ENCODE measurements at places on chromosomes 2 and 18. TPM values are rescaled to one million over a fixed set of nuclear protein-coding genes. Genes with fewer than 3 reads are reported as not detected.
A peak's percentile ranks its signal among the peaks of the same experiment; 100 is the strongest.

GRCh38 chr2:28425464-28425835, 32.8 kb downstream of the FOSL2 start:
- no peak for DNase-seq

DNA sequence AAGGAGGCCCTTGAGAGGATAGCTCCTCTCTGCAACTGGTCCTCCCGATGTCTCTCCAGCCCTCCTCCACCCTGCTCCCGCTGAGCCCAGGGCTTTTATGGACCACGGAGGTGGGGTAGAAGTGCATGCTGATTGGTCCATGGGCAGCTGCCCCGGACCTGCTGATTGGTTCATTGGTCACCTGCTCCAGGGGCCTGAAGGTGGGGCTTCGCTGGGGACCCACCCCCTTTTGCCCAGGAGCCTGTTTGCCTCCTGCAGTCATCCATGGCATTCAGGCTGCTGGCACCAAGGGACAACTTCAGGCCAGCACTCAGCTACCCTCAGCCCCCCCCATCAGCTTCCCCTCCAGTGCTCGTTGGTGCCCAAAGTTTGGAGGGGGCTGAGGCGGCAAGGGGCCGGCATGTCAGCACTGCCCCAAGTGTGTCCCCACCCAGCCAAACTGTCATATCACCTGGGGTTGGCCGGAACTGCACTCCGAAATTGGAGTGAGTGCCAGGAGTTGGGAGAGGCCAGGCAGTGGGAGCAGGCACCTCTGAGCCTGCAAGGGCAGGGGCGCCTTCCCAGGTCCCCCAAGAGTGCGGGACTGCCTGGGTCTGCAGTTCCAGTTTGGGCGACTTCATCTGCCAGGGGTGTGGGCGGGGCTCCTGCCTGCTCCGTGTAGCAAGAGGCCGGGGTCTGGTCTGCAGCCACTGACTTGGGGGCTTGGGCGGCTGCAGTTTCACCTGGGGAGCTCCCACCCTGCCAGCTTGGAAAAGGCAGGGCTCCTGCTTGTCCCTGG, 288.9 kb downstream of the RDH14 start:
- DNase-seq, result peak; percentile 7

DNA sequence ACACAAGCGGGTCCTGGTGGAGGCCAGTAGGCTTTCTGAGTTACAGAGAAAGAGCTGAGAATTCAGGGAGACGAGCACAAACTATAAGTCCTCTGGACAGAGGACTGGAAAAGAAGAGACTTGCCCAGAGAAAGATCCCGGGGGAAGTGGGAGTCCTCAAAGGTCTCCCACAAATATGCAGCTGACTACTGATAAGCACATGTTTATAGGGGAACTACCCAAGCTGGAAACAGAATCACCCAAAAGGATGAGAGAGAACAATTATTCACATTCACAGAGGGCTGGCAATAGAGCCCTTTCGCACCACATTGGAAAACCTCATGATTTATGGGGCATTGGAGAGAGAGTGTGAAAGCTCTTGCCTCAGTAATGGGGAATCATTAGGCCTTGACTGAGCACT, 337.6 kb downstream of the IRS1 start:
- DNase-seq, result no peak

GRCh38 chr2:10407841-10408648, 40.1 kb downstream of the ODC1 start:
- peak; percentile 71 for DNase-seq

- no peak for DNase-seq
Observed at GRCh38 chr18:26459340-26459739, 89.0 kb downstream of the KCTD1 start.

- no peak for DNase-seq
Observed at GRCh38 chr2:175363699-175364098, 182.2 kb upstream of the ATP5MC3 start.

GRCh38 chr2:70959851-70960832, 18.3 kb upstream of the ANKRD53 start:
- DNase-seq, result peak; percentile 80

DNA sequence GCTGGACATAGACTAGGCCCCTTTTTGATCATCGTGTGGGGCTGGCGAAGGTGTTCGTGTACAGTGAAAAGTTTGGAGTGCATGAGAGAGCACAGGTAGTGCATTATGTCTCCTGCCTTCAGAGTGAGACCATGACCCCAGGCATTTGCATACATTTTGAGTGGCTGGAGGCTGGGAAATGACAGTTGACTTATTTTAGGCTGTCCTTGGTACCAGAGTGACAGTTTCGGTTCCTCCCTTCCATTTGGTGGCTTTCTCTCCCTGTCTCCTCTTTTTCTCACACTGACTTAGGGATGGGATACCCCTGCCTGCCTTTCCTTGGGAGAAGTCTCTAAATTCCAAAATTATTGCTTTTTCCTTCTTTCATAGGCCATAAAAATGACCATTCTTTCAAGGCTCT, 20.1 kb downstream of the SERPINB12 start:
- DNase-seq, result no peak

GRCh38 chr2:46179037-46179621, 118.1 kb upstream of the EPAS1 start:
- no peak for DNase-seq

DNA sequence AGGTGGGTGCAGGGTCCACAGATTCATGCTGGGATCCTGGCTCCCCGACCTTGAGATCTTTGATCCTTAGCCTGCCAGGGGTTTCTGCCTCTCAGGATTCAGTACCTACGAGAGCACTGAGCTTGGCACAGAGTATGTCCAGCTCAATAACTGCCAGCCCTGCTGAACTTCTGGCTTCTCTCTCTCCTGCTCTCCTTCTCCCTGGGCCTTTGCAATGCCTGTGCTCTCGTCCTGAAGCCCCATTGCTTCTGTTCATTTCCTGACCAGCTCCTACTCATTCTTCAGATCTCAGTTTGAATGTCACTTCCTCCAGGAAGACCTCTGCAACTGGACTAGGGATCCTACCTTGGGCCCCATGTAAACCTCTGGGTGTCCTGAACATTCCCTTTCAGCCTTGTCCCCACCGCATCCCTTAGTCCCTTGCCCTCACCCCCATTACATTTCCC, 113.8 kb upstream of the HAAO start:
- no peak for DNase-seq

DNA sequence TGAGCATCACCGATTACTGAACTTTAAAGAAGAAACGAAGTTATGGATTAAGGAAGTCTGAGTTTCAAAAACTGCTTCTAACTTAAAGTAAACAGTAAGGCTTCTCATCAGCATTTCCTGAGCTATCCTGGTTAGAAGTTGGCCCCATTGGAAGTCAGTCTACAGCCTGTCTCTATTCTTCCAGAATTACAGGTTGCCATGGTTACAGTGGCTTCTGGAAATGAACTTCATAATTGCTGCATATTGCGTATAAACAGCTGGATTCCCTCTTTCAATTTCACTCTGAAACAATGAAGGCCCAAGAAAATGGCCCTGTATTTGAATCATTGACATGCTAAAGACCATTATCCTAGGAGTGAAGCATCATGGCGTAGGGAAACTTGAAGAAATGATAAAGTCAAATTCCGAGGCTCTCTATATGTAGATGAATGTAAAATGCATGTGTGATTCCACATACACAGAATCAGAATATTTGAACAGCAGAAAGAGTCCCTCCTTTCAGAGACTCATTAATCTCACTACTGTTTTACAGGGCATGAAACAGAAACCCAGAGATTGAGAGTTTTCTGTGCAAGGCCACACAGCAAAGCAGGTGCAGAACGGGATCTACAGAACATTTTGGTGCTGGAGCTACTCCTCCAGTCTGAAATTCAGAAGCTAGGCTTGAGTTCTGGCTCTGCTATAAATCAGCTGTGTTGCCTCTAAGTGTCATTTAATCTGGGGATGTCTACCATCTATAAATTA, 856.4 kb upstream of the CELF4 start:
- DNase-seq, result no peak

- no peak for DNase-seq
Observed at GRCh38 chr2:145807968-145808367, 1288.0 kb upstream of the ZEB2 start.

GRCh38 chr2:124136110-124136509, 111.0 kb downstream of the CNTNAP5 start:
- DNase-seq, result no peak

GRCh38 chr2:84832772-84833461, 48.0 kb downstream of the TRABD2A start:
- DNase-seq, result no peak

The LIMS3 gene
- not detected for total RNA-seq

The ELOA2 gene
- total RNA-seq, result not detected

The MYO3B gene
- total RNA-seq, result 0.35 TPM

The DYNAP gene
- not detected for total RNA-seq

The NLRC4 gene
- 0.10 TPM for total RNA-seq
